Heart left ventricle (tissue), 16 donors: ENCODE measurements at places on chromosomes 3 and 15. TPM values are rescaled to one million over a fixed set of nuclear protein-coding genes. Genes with fewer than 3 reads are reported as not detected.

CELSR3 gene
- total RNA-seq, result 0.19 TPM

DAZL gene
- not detected for total RNA-seq

ADAMTS7 gene
- 15.9 TPM for total RNA-seq

SETD5 gene
- total RNA-seq, result 84.2 TPM

LRRC3B gene
- not detected for total RNA-seq

GPR62 gene
- total RNA-seq, result not detected

DNA sequence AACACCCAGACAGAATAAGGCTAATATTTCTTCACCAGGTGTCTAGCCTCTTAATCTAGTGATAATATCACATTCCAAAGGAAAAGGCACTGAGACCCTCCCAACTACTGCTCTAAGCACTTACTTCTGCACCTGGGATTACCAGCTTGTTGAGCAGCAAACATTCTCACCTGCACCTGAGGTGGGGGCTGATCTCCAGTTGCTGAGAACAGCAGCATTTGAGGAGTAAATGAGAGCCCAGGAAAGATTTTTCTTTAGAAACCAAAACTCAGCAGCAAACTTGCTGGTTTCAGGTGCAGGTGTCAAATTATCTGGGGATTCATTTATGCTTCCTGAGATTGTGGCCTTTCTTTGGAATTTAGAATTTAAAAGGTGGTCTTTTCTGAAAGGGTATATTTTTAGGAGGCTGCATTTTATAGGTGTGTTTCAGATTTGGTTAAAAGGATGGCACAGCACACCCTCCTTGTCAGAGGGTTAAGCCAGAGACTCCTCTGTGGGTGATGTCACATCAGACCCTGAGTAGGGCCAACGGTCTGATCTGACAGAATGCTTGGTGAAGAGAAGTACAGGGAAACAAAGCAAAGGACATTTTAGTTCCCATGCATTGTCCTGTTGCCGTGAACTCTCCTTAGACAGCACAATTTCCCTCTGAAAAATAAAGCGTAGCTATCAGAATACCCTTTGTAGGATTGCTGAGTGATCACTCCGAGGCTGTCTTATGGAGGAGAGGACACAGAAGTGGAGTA is 411.0 kb upstream of the ATP11B start:
- DNase-seq, result no peak

DNA sequence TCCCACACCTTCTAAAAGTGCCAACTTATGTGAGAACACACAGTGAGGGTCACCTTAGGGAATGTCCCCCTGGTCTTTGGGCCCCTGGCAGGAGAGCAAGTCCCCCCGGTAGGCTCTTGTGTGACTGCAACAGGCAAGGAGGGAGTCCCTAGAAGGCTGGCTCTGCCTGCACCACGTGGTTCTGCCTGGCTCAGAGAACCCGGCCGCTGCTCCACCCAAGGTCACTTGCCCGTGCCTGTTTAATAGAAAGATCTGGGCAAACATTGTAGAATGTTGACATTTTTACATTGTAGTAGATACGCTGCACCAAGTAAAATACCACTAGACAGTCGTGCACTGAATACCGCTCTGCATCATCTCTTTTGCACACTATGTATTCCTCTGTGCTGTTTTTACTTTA is 21.9 kb downstream of the GABRA5 start:
- no peak for DNase-seq

DNA sequence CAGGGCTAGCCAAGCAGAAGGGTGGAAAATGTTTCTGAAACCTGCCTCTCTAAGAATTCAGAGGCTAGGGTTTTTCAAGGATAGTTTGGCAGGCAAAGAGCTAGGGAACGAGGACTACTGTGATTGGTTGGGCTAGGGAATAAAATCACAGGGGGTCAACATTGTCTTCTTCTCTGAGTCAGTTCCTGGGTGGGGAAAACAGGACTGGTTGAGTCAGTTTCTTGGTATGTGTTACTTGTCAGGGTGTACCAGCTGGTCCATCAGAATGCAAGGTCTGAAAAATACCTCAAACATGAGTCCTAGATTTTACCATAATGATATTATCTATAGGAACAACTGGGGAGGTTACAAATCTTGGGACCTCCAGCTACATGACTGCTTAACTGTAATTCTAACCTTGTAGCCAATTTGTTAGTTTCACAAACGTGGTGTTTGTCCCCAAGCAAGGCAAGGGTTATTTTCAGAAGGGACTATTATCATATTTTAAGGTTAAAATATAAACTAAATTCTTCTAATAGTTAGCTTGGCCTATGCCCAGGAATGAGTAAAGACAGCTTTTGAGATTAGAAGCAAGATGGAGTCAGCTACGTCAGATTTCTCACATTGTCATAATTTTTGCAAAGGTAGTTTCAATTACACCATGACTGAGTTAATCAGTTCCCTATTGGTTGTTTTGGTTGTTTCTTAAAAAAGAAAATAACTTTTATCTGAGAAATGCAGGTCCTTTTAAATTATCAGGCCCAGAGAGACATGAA is 231.5 kb downstream of the ALCAM start:
- no peak for DNase-seq

DNA sequence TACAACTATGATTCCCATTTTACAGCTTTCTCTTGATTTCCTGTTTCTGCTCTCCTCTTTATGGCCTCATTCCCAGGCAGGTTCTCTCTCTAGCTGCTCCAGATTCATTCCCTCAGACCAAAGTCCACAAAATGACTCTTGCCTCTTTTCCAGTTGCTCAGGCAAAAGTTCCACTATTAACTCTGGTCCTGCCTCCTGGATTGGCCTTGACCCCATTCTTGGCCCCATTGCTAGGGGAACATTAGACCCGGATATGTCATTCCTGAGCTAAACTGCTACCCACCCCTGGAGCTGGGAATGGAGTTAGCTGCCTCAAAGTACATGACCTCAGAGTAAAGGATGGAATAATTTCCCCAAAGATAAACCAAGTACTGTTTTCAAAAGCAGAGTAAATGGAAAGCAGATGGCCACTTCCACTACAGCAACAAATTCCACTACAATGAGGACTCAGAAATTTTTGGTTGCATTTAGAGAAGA is 73.0 kb upstream of the GAP43 start:
- DNase-seq, result peak; percentile 66

DNA sequence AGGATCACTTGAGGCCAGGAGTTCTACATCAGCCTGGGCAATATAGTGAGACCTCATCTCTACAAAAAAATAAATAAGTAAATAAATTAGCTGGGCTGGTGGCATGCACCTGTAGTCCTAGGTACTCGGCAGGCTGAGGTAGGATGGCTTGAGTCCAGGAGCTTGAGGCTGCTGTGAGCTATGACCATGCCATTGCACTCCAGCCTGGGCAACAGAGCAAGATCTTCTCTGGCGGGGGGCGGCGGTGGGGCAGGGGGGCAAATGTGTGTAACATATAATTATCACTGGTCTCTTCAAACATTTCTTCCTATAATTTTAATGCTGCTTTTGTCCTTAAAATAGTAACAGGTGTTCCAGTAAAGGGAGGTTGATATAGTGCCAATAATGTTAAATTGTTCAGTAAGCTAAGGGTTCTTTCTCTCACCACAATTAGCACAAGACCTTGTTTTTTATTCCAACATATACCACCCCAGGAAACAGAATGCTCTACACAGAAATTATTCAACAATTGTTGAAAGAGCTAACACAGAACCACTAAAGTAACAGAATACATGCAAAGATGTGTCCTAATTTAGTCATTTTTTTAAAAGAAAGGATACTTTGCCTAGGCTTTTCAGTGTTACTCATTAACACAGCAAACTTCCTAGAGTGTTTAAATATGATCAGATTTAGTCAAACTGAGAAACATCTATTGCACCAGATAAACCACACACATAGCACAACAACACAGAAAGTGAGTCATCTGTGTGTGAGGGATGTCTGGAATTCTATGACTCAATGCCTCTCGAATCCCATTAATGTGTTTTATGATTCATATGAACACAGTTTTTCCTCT is 29.1 kb downstream of the ANKRD28 start:
- no peak for DNase-seq

GRCh38 chr3:124886168-124887056 is 753 bp downstream of the ITGB5 start:
- DNase-seq, result peak; percentile 43

GRCh38 chr3:135018149-135018923 is 223.3 kb downstream of the EPHB1 start:
- DNase-seq, result no peak

DNA sequence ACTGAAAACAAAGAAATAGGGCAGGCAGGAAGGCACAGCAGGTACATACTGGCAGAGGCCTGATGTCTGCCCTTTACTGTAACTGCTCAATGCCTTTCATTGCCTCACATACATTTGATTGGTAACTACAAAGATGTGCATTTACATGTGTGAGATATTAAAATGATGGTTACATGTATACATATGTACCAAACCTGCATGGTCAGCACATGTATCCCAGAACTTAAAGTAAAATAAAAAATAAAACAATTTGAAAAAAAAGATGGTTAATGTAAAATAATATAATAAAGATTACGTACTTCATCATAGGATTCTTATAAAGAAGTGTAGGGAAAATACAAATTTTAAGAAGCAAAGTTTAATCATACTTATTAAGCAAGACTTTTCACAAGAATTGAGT is 15.1 kb downstream of the SSR3 start:
- DNase-seq, result no peak

DNA sequence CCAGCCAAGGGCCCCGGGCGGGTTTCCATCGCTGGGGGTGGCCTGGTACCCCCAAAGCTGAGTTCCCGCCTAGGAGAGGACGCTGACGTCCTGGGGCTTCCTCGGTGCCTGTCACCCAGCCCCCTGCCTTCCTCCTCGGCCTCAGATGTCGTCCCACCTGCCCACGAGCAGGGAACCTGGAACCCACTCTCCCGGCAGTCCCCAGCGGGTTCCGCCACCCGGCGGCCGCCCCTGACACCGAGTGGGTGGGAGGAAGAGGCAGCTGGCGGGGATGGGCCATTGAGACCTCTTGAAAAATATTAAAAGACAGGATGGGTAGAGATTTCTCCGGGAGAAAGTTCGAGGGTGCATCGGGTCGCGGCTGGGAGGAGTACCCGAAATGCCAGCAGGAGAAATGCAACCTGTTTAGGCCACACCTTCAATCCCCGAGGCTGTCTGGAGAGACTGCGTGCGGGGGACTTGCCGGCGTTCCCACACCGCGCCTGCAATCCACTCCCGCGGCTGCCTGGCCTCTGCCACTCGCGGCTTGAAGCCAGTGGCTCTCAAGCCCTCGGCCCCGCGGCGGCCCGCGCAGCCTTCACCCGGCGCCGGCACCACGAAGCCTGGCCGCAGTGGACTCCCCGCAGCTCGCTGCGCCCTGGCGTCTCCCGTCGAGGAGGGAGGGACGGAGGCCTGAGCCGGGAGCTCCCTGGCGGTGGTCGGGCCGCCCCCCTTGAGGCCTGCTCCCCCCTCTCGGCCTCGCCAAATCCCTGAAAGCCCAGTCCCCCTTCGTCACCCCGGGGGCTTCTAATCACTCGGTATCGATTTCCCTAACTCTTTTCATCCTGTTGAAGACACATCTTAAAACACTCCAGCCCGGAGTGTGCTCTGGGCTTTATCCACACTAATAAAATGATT is 8.6 kb upstream of the NR2F2 start:
- no peak for DNase-seq

DNA sequence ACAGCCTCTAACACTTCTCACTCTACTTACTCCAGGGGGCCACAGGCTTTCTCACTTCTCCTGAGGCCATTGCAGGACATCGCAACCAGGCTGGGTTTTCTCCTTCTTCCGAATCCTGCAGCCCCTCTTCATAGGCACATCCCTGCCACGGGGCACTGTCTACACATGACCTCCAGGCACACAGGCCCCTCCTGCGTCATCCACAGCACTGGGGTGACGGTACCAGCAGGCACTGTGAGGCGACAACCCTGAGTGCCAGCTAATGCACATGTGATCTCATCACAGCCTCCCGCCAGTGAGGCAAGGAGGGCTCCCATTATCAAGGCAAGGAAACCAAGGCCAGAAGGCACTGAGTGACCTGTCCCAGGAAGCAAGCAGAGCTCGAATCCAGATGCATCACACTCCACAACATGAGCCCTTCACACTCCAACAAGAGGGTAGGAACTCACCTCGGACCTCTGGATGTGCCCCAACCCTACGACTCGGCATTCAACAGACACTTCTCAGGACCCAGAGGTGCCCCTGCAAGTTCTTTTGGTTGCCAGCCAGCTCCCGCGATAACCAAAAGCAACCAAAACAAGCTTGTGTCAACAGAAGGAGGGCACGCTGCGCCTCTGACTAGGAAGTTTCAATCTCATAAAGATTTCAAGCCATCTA is 16.7 kb downstream of the FAM174B start:
- DNase-seq, result no peak

DNA sequence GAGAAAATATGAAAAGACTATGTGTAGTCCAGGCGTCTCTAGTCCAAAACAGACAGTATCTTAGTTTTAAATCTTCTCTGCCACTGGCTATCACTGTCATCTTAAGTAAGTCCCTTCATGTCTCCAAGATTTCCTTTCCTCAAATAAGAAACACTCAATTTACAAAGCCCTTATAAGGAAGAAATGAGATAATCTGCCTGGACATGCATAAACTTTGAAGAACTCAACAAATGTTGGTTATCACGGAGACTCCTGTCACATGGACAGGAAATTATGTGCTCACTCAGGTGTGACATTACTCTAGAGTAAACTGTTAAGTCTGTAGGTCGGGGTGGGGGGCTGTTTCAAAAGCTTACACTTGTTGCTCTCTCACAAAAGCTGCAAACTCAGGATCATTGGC is 91.9 kb downstream of the IMPG2 start:
- no peak for DNase-seq

DNA sequence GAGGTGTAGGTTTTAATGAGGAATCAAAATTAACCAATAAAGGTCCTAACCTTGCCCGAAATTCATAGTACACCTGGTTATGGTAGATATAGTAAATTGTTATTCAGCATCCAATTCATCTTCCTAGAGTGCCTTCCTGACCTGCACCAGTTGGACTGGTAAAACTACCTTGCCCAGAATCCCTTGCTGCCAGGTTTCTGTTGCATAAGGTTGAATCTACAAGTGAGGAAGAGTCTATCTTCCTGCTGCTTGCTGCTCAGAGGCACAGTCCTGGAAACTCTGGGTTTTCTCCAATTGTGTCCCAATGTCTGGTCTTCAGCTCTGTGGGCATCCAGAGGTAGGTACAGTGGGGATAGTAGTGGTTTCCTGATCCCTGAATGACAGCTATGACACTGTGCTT is 17.3 kb downstream of the CCDC54 start:
- DNase-seq, result no peak

DNA sequence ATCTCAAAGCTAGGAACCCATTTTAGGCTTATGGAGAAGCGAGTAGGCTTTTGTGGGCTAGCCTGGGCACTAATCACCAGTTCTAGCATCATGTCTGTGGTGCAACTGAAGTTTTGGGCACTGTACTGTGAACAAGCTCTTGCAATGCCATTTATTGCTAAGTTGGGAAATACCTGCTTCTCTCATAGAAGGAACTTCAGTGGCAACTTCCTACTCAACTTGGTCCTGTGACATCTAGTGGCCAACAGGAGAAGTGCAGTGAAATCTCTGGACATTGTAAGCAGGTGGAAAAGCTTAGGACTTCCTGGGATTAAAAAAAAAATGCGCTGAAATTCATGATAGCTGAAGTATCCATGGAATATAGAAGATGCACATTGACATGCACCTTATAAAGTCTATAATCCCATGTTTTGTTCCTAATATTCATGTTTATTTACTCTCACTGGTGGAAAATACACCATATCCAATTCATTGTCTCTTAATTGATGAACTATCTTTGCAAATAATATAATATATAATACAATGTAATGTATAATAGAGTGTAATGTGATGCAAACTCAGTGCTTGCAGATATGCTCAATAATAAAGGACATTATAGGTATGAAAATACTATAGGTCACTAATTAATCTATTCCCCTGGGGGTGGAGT is 6.5 kb upstream of the ALDH1A3 start:
- DNase-seq, result no peak

GRCh38 chr15:68387381-68388143 is 44.4 kb downstream of the ITGA11 start:
- DNase-seq, result peak; percentile 11

GRCh38 chr15:62320259-62320658 is 155.2 kb upstream of the C2CD4B start:
- DNase-seq, result no peak
